Stimulated activated CD8-positive, alpha-beta memory T cell treated with anti-CD3 and anti-CD28 coated beads, Interleukin-2, amount 100 ng/mL, for 1 hour (primary cell): ENCODE measurements at places on chromosomes 2 and 18.

DNA sequence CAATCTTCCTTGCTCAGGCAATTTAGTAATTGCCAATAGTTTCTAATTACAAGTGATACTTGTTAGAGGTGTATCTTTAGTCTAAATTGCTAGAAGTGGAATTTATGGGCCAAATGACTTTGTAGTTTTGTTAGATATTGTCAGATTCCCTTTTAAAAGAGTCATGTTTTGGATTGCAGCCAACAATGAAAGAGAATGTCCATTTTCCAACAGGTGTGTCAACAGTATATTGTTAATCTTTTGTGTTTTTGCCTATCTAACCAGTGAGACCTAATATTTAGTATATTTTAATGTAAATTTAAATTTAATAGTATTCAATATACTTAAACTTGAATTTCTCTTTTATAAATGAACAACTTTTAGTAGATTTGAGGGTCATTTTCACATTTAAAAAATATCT, 259.4 kb upstream of the ETAA1 start:
- DNase-seq: no peak

DNA sequence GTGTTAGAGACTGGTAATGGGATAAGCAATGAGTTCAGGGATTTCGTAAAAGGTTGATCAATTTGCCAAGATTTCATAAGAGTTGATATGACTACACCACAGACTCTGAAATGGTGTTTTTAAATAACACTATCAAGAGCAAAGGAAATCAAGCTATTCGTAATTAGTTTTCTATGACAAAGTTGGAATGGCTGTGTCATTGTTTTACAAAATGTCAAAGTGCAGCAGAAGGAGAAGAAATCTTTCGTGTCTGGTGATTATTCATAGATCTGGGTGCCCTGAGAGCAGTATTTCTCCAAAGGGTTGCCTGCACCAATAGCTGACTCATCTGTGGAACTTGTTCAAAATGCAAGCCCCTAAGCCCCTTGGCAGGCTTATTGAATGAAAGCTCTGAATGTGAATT, 70.1 kb downstream of the NABP1 start:
- no peak for DNase-seq

GRCh38 chr2:78281164-78281563, 744.3 kb upstream of the REG3G start:
- no peak for DNase-seq

- no peak for DNase-seq
Observed at GRCh38 chr18:13039806-13040205, 48.6 kb downstream of the CEP192 start.

DNA sequence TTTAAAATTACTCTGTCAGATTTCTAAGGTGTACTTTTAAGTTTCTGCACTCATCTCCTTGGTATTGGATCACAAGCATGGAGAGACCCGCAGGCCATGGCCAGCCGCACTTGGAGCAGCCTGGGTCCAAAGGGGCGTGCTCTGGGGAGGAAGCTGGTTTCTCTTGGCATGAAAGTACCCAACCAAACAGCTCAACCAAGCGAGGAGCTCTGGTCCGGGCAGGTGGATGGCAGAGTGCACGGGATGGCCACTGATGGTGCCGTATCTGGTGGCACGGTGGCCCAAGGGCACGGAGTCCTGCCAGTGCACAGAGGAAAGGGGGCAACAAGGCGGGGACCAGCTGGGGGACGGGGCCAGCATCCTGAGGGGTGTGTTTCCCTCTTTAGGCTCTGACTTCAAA, 32.2 kb upstream of the MCFD2 start:
- DNase-seq: no peak
